ENCODE measurements at places on chromosomes 1 and 21. TPM values are rescaled to one million over a fixed set of nuclear protein-coding genes. Genes with fewer than 3 reads are reported as not detected.
A peak's percentile ranks its signal among the peaks of the same experiment; 100 is the strongest.

The HPCAL4 gene
- 2.5 TPM for polyA plus RNA-seq

The CASQ1 gene
- not detected for polyA plus RNA-seq

The SIM2 gene
- 0.07 TPM for polyA plus RNA-seq

The CHIA gene
- not detected for polyA plus RNA-seq

DNA sequence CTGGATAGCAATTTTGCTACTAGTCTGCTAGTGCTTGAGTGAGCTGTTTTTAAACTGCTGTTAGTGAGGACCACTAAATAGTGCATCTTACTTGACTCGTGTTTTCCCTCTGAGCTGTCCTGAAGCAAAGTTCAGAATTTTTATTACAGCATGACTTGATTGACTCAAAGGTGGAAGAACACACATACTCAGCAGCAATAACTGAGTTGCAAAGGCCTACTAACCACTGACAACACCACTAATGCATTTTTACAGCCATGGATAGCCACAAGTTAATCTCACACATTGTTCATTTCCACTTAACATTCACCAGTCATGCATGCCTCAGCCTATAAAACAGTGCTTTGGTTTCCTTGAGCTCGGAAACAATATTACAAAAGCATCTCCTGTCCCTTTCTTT, 148.7 kb downstream of the RUNX1 start:
- no peak overlapping the region for H3K4me3 ChIP-seq
- H3K27ac ChIP-seq: no peak overlapping the region
- H3K4me1 ChIP-seq: no peaks in the 10 kb centered on the region
- H3K27me3 ChIP-seq: no peaks in the 10 kb centered on the region

DNA sequence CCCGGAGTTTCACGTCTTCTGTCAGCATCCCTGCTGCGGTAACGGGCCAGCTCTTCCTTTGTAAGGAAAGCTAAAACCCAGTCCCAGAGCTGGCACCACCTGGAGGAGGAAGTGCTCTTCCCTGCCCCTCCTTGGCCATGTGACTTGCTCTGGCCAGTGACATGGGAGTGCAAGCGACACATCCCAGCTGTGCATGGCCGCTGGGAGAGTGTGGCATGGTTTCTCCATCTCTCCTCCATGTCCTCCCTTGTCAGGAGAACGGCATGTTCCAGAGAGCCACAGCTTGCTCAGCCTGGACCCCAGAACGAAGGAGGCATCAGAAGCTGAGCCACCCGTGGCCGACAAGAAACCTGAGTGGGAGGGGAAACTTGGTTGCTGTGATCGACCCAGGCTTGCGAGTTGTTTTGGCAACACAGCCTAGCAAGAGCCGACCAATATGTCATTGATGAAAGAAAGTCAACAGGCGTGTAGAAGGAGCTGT, 2.7 kb upstream of the PRXL2B start:
- H3K27ac ChIP-seq: no peak overlapping the region
- H3K4me3 ChIP-seq: no peak overlapping the region
- H3K27me3 ChIP-seq: no peaks in the 10 kb centered on the region
- peak; percentile 75 for DNase-seq
- H3K4me1 ChIP-seq: peaks cover 50% of the 10 kb centered on the region

GRCh38 chr1:230427094-230427876, 1.2 kb upstream of the PGBD5 start:
- H3K27me3 ChIP-seq: peaks cover 32% of the 10 kb centered on the region
- H3K36me3 ChIP-seq: no peaks in the 10 kb centered on the region
- no peak overlapping the region for H3K27ac ChIP-seq
- DNase-seq: no peak

GRCh38 chr1:78570539-78570938, 49.7 kb upstream of the IFI44L start:
- DNase-seq: no peak
- H3K4me3 ChIP-seq: no peak overlapping the region
- H3K36me3 ChIP-seq: no peaks in the 10 kb centered on the region

GRCh38 chr1:47023268-47024140, at the start of gene CYP4X1:
TSS of gene CYP4X1 (plus strand) at chr1:47023669. CDS start at chr1:47023818, 149 bp downstream.
- DNase-seq: no peak
- H3K4me1 ChIP-seq: no peaks in the 10 kb centered on the region
- no peak within 1 kb of the TSS for H3K4me3 ChIP-seq
- no peak within 1 kb of the TSS for H3K27ac ChIP-seq
- H3K36me3 ChIP-seq: no peaks in the 10 kb centered on the region

Measured in CD8-positive, alpha-beta memory T cell (primary cell).